ENCODE measurements at places on chromosomes 13 and 19. TPM values are rescaled to one million over a fixed set of nuclear protein-coding genes. Genes with fewer than 3 reads are reported as not detected.
A peak's percentile ranks its signal among the peaks of the same experiment; 100 is the strongest.

DNA sequence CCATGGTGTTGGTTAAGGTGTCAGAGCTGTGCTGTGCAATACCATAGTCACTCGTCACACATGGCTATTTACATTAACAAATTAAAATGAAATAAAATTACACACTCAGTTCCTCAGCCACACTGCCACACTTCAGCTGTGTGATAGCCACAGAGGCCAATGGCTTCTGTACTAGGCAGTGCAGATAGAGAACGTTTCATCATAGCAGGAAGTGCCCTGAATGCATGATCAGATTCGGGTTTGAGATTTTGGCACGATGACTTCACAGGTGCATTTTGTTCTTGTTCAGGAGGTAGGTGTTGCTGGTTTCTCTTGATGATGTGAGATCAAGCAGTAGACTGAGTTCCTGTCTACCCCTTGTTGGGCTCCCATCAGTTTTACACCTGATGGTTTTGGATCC, 6.5 kb downstream of the ARMC6 start:
- H3K4me1 ChIP-seq: peaks cover 25% of the 10 kb centered on the region
- no peak overlapping the region for H3K4me3 ChIP-seq
- no peak overlapping the region for H3K27ac ChIP-seq
- peak; percentile 69 for DNase-seq
- no peaks in the 10 kb centered on the region for H3K27me3 ChIP-seq

DNA sequence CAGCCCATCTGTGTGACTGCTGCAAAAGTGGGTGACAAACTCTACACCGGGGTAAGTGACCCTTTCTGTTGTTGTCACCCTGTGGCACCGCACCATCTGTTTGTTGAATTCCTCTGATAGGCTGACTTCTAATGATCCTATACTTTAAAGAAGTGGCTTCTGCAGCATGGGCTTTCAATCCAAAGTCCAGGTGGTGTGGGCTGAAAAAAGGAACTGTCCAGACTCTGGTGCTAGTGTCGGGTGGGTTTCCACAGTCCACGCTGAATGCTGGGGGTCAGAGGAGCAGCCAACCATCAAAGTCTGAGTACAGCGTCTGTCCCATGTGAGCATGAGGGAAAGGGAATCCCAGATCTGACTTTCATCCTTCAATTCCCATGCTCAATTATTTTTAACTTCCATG, 31.6 kb upstream of the SPATA13 start:
- peaks cover 4% of the 10 kb centered on the region for H3K36me3 ChIP-seq
- no peak overlapping the region for H3K27ac ChIP-seq
- H3K4me3 ChIP-seq: no peak overlapping the region
- peaks cover 27% of the 10 kb centered on the region for H3K27me3 ChIP-seq
- H3K4me1 ChIP-seq: peaks cover 22% of the 10 kb centered on the region
- DNase-seq: no peak

DNA sequence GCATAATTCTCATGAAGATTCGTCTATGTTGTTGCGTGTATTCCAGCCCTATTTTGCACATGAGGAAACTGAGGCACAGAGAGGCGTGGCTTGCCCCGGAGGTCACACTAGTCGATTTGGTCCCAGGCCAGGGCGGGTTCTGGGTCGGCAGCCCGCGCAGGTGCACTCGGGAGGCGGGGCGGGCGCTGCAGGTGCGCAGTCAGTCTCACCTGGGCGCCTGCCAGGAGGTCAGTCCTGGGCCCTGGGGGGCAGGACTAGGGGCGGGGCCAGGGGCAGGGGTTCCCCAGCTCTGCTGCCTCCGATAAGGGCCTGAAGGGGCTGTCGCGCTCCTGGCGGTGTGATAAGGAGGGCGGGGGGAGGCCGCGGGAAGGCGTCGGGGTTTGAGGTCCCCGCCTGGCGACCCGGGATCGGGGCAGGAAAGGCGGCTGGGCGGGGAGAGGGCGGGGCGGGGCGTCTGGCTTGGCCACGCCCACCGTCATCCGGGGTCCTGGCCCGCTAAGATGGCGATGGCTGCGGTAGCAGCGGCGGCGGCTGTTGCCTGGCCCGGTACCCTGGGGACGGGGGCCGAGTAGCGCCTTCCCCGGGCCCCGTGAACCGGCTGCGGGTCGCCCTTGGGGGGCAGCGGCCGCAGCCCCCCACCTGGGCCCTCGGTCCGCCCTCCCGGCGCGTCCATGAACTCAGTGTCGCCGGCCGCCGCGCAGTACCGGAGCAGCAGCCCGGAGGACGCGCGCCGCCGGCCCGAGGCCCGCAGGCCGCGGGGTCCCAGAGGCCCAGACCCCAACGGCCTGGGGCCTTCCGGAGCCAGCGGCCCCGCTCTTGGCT, at the start of gene ATG4D:
TSS of gene ATG4D (plus strand) at position 485 of the 822 bp plus-strand sequence. CDS start at position 672, 187 bp downstream.
- peak within 1 kb of the TSS; percentile 84 for H3K27ac ChIP-seq
- DNase-seq: peak; percentile 93
- peaks cover 13% of the 10 kb centered on the region for H3K4me1 ChIP-seq
- peaks cover 13% of the 10 kb centered on the region for H3K27me3 ChIP-seq
- peak within 1 kb of the TSS; percentile 90 for H3K4me3 ChIP-seq

GRCh38 chr19:45056831-45057230, 18.0 kb downstream of the CLASRP start:
- H3K4me1 ChIP-seq: peaks cover 4% of the 10 kb centered on the region
- H3K36me3 ChIP-seq: peaks cover 63% of the 10 kb centered on the region
- no peak overlapping the region for H3K27ac ChIP-seq
- no peaks in the 10 kb centered on the region for H3K27me3 ChIP-seq

GRCh38 chr13:60112771-60113170, 51.0 kb downstream of the DIAPH3 start:
- H3K4me3 ChIP-seq: no peak overlapping the region
- no peaks in the 10 kb centered on the region for H3K4me1 ChIP-seq
- peaks cover 40% of the 10 kb centered on the region for H3K36me3 ChIP-seq
- no peak overlapping the region for H3K27ac ChIP-seq

DNA sequence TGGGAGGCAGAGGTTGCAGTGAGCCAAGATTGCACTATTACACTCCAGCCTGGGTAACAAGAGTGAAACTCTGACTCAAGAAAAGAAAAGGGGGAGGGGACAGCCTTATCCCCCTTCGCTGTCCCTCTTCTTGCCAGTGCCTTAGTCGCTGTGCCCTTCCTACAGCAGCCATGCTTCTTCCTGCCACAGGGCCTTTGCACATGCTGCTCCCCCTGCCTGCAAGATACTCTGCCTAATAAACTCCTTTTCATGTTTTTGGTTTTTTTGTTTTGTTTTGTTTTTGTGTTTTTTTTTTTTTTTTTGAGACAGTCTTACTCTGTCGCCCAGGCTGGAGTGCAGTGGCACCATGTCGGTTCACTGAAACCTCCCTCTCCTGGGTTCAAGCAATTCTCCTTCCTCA, 21.4 kb downstream of the NWD1 start:
- peaks cover 2% of the 10 kb centered on the region for H3K27me3 ChIP-seq
- H3K27ac ChIP-seq: no peak overlapping the region
- H3K4me3 ChIP-seq: no peak overlapping the region

GRCh38 chr19:14301150-14301549, 80.1 kb upstream of the ADGRE5 start:
- H3K27ac ChIP-seq: no peak overlapping the region
- no peaks in the 10 kb centered on the region for H3K27me3 ChIP-seq
- no peak overlapping the region for H3K4me3 ChIP-seq
- no peak for DNase-seq
- no peaks in the 10 kb centered on the region for H3K36me3 ChIP-seq

GRCh38 chr13:113668491-113668971, 1.5 kb downstream of the GRK1 start:
- peaks cover 3% of the 10 kb centered on the region for H3K4me1 ChIP-seq
- H3K36me3 ChIP-seq: no peaks in the 10 kb centered on the region
- H3K4me3 ChIP-seq: no peak overlapping the region

GRCh38 chr13:44155422-44156293, 218.0 kb upstream of the SERP2 start:
- no peaks in the 10 kb centered on the region for H3K36me3 ChIP-seq
- H3K4me3 ChIP-seq: no peak overlapping the region
- H3K4me1 ChIP-seq: no peaks in the 10 kb centered on the region
- DNase-seq: no peak
- H3K27ac ChIP-seq: no peak overlapping the region

DNA sequence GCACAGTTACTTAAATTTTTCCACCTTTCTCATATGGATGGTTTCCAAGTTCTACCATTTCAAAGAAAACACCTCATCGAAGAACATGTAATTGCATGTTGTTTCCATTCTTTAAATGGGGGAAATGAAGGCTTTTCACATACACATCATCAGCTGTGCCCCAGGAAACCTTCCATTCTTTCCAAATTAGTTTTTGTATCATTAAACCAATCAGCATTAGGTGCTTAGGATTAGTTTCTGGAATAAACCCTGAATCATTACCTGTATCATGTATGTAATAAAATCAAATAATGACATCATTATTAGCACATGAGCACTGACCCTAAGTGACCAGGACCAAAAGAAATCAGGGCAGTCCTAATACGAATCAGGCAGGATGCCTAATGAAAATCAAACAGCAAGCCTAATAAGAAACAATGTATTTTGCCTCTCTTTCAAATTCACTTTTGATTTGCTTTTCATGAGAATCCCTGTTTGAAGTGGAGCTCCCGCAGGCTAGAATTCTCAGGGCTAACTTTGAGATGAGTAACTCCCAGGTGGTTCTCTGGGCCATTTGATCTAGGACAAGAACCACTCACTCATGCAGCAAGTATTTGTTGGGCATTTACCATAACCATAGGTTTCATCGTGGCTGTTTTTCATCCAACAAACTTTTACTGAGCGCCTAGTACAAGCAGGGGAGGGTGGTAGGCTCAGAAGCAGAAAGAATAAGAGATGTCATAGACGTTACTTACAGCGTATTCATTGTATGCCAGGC, 89.2 kb downstream of the MZT1 start:
- DNase-seq: no peak

DNA sequence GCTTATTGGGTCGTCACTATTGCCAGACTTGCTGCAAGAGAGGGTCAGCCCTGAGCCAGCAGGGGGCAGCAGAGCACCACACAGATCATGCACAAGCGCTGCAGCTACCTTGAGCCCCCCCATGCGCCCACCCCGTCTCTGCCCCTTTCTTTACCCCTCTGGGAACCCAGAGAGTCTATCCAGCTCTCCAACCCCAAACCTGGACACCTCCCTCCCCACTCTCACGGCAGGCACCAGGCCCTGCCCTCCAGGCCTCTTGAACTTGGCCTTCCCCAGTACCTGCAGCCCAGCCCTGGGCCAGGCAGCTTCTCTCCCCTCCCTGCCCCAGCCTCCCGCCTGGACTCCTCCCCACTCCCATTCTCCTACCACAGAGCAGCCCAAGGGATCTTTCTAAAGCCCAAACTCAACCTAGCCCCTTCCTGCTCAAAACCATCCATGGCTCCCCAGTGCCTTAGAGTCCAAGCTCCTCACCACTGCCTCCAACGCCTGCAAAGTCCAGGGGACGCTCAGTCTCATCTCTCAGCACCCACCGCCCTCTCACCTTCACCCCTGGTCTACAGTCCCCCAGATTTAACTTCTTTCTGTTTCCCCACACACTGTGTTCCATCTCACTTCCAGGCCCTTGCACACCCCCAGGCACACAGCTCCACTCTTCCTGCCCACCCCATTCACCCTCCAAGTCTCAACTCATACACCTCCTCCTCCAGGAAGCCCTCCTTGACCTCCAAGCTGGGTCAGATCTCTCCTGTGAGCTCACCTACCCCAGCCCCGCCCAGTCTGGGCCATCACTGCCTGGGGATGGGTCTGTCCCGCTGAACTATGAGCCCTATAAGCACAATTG, 9.4 kb upstream of the CEACAM16 start:
- peak overlapping the region; percentile 27 for H3K27ac ChIP-seq
- H3K36me3 ChIP-seq: no peaks in the 10 kb centered on the region
- H3K4me3 ChIP-seq: no peak overlapping the region
- H3K27me3 ChIP-seq: peaks cover 12% of the 10 kb centered on the region

GRCh38 chr19:41711376-41712261, 3.2 kb downstream of the CEACAM5 start:
- H3K27ac ChIP-seq: no peak overlapping the region
- H3K36me3 ChIP-seq: no peaks in the 10 kb centered on the region
- H3K27me3 ChIP-seq: peaks cover 13% of the 10 kb centered on the region
- H3K4me1 ChIP-seq: peaks cover 5% of the 10 kb centered on the region
- H3K4me3 ChIP-seq: no peak overlapping the region
- no peak for DNase-seq

GRCh38 chr13:75217949-75218348, 264.0 kb downstream of the TBC1D4 start:
- H3K27me3 ChIP-seq: peaks cover 44% of the 10 kb centered on the region
- no peak for DNase-seq
- no peak overlapping the region for H3K27ac ChIP-seq
- no peaks in the 10 kb centered on the region for H3K36me3 ChIP-seq
- H3K4me1 ChIP-seq: peaks cover 6% of the 10 kb centered on the region
- H3K4me3 ChIP-seq: no peak overlapping the region

- H3K4me1 ChIP-seq: peaks cover 3% of the 10 kb centered on the region
- no peaks in the 10 kb centered on the region for H3K36me3 ChIP-seq
- no peak overlapping the region for H3K27ac ChIP-seq
- DNase-seq: no peak
- no peak overlapping the region for H3K4me3 ChIP-seq
These were observed 330.6 kb downstream of the ATP8A2 start for GRCh38 chr13:25702386-25702785.

Gene NDFIP2
- total RNA-seq: 272 TPM

Gene ZNF791
- 22.3 TPM for total RNA-seq

Gene RAB8A
- 247 TPM for total RNA-seq

Gene SIGLEC12
- total RNA-seq: 0.98 TPM

Gene SHISA7
- total RNA-seq: not detected

Gene RAVER1
- 108 TPM for total RNA-seq

Gene GRIN2D
- total RNA-seq: 0.26 TPM
